ENCODE measurements at places on chromosomes 11 and 22.

GRCh38 chr11:64863391-64864060 is 14.9 kb downstream of the EHD1 start:
- DNase-seq, result no peak

- DNase-seq, result no peak
Measured at GRCh38 chr22:40342521-40342920, 3.8 kb upstream of the ADSL start.

GRCh38 chr11:97201743-97202612 is 812.2 kb downstream of the JRKL start:
- no peak for DNase-seq

GRCh38 chr11:119352857-119353260 is 6.4 kb upstream of the MFRP start:
- DNase-seq, result no peak

DNA sequence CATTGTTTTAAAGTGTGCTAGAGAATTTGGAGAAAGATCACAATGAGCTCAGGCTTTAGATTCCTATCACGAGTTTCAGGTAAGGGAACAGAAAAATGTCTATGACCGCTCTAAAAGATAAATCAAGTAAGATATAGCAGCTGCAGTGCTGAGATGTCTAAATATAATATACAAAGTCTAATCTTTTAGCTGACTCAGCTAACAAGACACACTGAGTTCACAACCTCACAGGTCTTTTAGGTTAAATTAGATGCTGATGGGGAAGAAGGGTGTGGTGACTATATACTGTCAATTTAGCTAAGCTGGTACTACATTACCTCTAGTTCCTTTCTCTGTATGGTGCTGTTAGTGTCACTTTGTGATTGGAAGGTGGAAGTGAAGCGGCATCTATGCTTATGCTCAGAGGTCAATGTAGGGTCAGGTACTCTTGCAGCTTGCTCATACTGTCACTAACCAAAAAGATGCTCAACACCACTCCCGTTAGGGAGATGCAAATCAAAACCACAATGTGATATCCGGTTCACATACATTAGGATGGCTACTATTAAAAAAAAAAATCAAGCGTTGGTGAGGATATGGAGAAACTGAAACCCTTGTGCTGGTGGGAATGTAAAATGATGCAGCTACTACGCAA is 283.5 kb downstream of the SWAP70 start:
- no peak for DNase-seq

DNA sequence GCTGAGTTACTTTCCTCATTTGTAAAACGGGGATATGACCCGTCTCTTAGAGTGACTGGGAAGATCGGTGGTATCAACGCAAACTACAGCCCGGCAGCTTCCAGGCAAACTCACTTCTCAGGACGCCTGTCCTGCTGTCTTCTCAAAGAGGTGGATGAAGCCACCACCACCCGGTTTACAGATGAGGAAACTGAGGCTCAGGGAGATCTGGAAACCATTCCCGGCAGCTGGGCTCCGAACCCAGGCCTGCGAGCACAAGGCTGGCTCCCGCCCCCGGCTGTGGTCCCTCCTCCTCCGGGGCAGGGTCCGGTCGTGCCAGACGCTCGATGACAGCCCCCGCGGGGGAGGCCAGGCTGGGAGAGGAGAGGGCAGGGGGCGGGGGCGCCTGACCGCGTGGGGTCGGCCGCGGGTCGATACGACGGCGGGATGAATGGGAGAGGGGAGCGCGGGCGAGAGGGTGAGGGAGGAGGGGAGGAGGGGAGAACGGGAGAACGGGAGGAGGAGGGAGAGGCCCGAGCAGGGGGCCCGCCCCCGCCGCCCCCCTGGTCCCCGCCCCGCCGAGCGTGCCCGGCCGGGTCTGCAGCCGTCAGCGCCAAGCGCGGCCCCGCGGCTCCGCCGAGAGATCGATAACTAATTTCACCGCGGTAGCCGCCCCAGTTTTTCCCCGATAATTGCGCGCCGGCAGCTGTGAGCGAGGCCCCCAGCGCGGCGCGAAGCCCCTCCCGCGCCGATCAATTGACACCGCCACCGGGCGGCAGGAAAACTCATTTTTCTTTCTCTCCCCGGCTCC is 14.0 kb downstream of the IGLL1 start:
- DNase-seq, result no peak

DNA sequence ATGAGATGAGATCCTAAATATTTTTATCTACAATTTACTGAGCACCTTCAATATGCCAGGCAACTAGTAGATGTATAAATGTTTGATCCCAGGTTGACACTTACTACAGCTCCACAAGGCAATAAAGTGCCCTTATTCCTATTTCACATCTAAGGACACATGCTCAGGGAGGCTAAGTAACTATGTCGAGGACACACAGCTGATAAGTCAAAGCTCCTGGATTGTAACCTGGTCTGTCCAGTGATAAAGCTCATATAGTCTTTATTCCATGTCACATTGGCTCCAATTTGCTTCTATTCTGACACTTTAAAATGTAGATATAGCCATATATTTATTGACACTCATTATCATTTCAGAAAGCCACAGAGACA is 93.8 kb upstream of the BMAL1 start:
- no peak for DNase-seq

- no peak for DNase-seq
Measured at GRCh38 chr11:56841210-56841810, 92.8 kb upstream of the OR9G4 start.

DNA sequence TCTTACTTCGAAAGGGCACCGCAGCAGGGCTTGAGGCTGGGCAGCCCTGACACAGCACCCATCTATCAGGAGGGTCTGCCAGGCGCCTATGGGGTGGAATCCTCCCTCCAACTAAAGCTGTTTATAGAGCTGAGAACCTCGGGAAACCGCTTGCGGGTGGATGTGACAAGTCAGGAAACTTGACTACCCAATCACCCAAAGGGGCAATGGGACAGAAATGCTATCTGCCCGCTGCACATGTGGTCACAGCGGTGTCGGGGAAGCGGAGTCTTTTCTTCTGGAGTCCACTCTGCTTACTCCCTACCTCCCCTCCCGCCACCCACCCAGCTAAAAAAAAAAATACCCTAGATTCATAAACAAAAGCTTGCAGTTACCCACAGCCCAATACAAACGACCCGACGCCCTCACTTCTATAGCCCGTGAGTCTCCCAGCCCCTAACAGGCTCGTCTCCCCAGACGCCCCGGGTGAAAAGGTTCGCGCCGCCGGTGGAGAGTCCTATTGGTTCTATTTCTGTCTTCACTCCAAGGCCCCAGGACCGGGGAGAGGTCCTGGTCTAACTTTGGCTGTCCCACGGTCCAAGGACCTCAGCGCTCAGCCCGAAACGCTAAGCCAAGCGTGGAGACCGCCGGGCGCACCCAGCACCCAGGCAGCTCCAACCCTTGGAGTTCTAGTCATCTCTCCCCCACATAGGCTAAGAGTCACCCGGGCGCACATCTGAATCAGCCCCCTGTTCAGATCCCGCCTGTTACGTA is 1.4 kb downstream of the TRPC6 start:
- DNase-seq, result no peak

DNA sequence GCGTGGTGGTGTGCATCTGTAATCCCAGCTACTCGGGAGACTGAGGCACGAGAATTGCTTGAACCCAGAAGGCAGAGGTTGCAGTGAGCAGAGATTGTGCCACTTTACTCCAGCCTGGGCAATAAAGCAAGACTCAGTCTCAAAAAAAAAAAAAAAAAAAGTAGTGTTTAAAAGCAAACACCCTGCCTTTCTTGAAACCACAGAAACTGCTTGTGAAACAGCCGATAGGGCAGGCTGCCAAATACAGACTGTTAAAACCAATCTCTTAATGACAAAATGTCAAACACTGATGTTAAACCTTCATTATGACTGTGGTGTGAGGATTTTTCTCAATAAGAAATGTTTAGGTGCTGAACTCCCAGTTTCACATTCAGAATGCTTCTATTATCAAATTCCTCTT is 27.3 kb downstream of the MARK2 start:
- peak; percentile 42 for DNase-seq

GRCh38 chr11:126914166-126914565 is 86.4 kb downstream of the KIRREL3 start:
- no peak for DNase-seq

GRCh38 chr11:31955838-31956237 is 135.0 kb upstream of the RCN1 start:
- no peak for DNase-seq

- DNase-seq, result no peak
Measured at GRCh38 chr11:19929655-19930054, 217.0 kb downstream of the NAV2 start.

GRCh38 chr22:46961591-46962295 is 199.3 kb downstream of the TBC1D22A start:
- DNase-seq, result no peak

DNA sequence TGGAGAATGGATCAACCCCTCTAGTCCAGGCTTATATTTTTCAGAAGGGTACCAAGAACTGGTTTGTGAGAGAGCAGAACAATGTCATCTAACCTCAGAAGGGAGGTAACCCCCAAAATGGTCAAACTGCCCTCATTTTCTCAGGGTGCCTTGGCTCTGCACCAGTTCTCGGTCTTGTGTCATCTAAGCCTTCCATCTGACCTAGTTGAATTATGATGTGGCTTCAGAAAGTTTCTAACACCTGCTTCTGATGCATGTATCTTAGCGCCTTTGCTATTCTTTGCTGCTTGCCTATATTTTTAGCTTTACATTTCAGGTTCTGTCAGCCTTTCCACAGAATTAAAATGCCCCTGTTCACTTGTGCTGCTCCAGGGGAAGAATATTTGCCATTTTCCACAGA is 91.7 kb upstream of the E2F8 start:
- DNase-seq, result no peak

DNA sequence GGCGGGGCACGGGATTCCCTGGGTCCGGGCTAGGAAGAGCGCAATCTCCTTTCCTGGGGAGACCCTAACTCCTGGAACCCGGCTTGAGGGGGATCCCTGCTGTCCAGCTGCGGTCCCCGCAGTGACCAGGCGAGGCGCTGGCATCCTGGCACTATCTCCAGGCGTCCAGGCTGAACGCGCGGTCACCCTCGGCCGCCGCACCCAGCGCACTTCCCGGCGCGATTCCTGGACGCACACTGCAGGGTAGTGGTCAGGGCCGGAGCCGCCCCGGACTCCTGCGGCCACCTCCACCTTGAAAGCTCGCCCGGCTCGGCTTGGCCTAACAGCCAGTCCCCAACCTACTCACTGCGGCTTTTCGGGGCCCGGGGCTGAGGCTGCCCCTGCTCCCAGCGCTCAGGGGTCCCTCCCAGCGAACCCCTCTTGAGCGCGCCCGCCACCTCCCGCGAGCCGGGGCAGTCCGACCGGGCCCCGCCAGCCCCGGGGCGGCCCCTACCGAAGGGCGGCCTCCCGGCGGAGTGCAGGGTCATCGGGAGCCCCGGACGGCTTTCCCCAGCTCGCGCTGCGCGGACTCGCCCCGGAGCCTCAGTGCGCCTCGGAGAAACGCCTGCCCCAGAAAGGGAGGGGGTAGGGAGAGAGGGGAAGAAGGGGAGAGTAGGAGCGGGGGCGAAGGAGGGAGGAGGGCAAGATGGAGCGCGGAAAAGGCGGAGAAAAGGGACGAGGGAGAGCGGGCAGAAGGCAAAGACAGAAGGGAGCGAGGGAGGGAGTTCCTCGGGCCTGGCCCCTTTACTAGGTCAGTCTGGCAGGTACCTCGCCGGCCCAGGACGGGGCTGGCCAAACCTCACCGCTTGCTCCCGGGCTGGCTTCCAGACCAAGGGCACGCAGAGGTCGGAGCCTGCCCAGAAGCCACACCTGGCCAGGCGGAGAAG is 1.0 kb downstream of the POU2AF3 start:
- no peak for DNase-seq

DNA sequence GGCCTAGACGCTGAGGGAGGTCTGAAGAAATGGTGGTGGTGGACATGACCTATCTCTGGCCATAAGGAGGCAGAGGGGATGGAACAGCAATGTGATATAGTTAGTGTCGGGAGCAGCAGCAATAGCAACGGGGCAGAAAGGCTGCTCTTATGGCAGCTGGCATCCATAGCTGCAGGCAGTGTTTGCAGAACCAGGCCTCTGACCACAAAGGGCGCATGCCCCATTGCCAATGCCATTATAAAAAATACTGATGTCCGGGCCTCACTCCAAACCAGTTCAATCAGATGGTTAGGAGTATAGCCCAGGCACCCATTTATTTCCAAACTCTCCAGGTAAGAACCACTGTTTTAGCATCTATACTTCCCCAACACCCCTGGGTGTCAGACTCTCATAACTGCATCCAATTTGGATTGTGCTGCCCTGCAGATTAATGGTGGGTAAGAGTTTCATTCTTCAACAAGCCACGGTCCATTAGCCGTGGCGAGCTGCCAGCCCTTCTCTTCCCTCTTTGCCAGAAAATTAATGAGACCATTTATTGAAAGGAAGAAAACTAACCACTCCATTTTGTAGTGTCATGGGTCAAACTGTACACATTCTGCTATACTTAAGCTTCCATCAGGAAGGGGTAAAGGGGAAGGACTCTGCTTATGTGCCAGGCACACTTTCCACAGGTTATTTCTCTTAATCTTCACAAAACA is 72.8 kb upstream of the SPON1 start:
- no peak for DNase-seq

DNA sequence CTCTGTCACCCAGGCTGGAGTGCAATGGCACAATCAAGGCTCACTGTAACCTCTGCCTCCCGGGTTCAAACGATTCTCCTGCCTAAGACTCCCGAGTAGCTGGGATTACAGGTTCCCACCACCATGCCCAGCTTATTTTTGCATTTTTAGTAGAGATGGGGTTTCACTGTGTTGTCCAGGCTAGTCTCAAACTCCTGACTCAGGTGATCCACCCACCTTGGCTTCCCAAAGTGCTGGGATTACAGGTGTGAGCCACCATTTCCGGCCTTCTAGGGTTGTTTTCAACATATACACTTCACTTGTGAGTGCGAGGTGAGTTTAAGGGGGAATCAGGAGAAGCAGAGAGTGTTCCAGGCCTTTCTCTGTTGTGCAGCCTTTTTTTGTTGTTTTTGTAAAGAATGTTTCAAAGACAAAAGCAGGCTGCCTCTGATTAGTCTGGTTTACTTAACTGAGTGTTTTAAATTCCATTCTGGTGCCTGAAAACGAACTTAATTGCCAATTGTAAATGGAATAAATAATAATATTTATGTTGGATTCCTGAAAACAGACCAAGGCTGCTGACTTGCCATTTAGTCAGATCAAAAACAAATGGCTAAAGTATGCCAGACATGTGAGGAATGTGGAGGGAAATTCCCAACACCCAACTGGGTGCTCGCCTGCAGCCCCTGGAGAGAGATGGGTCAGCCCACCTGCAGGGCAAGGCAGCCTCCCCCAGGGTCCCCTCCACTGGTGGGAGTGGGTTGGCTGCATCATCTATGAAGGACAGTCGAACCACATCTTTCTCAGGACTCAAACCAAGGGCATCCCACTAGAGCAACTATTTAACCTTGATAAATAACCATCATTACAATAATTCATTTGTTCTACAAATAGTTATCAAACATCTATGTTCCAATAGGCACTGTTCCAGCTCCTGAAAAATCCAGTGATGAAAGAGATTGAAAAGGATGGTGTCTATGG is 4.6 kb upstream of the RANGAP1 start:
- DNase-seq, result no peak

- DNase-seq, result no peak
Measured at GRCh38 chr11:77074205-77074604, 7.4 kb downstream of the CAPN5 start.

- DNase-seq, result no peak
Measured at GRCh38 chr22:22404598-22405284, 103.8 kb downstream of the ZNF280B start.

All from stimulated activated CD4-positive, alpha-beta T cell treated with anti-CD3 and anti-CD28 coated beads, Interleukin-2, amount 100 ng/mL, for 4 hours (primary cell).